ENCODE measurements at places on chromosomes 11 and 22.

DNA sequence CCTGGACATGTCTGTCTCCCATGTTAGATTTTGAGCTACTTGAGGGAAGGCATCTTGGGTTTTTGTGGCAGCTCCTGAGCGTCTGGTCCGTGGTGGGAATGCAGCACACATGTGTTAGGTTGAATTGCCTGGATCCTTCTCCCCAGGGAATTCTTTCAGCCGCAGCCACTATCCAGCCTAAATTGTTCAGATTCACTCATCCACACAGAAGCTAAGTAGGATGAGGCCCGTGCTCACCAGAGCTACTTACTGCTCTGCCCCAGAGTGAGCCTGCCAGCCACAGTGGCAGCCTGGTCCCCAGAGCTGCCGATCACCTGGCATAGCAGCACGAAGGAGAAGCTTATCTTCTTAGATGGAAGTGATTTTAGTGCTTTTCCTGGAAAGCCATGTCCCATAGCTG is 34.4 kb upstream of the SORL1-AS1 start:
- DNase-seq = no peak

- DNase-seq = peak; percentile 15
These were observed 74.6 kb upstream of the SUSD2 start for GRCh38 chr22:24106385-24107381.

DNA sequence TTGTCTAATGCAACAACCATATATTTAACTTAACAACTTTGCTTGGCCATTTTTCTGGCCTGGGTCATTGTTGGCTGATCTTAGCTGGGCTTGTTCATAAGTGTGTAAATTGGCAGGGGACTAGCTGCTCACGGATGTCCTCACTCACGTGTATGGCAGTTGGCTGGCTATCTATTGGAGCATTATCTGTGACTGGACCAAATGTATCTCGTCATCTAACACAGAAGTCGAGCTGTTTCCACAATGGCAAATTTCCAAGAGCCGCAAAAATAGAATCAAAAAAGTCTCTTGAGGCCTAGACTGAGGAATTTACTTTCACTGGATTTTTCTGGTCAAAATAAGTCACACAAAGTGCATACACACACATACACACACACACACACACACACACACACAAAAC is 893.3 kb downstream of the FAM181B start:
- no peak for DNase-seq

DNA sequence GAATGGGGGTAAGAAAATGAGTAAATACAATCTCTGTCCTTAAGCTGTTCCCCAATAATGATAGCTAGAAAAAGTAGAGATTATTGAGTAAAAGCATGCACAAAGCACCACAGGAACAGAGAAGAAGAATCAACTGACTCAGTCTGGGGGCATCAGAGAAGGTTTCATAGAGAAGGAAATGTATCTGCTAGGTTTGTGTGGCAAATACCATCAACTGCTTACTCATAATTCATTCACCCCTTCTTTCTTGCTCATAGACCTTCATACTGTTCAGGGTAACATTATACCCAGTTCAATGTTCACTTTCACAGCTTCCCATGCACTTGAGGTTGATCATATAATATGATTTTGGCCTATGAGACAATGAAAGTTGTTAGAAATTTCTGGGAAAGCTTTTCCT is 85.2 kb upstream of the SCUBE2 start:
- no peak for DNase-seq

GRCh38 chr11:87726506-87726905 is 448.7 kb downstream of the RAB38 start:
- no peak for DNase-seq

- no peak for DNase-seq
These were observed 9.6 kb upstream of the KCNQ1OT1 start for GRCh38 chr11:2709429-2709828.

DNA sequence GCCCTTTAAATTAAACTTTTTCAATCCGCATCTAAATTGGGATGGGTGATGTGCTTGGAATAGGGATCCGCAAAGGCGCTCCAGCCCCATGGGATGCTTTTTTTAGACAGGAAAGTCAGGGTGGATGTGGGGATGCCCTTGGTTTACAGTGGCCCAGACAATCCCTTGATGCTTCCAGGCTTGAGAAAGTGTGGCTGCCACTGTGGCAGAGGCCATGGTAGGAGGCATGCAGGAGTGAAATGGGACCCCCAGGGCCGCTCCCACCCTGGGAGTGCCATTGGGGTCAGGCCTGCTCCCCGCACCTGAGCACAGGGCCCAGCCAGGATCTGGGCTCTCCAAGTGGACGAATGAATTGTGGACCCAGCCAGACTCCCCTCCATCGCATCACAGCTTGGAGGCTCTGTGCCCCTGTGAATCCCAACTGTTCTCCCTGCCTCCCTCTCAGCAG is 75.8 kb downstream of the COMMD9 start:
- DNase-seq = no peak

- no peak for DNase-seq
These were observed 39.6 kb downstream of the DIXDC1 start for GRCh38 chr11:111976767-111977145.

GRCh38 chr11:48032721-48033120 is 52.4 kb downstream of the PTPRJ start:
- no peak for DNase-seq

GRCh38 chr11:108819957-108820356 is 155.1 kb downstream of the DDX10 start:
- no peak for DNase-seq

- no peak for DNase-seq
These were observed 3.4 kb downstream of the TSKU start for GRCh38 chr11:76786441-76787014.

- DNase-seq = no peak
These were observed 2.0 kb upstream of the ESRRA start for GRCh38 chr11:64303109-64304031.

DNA sequence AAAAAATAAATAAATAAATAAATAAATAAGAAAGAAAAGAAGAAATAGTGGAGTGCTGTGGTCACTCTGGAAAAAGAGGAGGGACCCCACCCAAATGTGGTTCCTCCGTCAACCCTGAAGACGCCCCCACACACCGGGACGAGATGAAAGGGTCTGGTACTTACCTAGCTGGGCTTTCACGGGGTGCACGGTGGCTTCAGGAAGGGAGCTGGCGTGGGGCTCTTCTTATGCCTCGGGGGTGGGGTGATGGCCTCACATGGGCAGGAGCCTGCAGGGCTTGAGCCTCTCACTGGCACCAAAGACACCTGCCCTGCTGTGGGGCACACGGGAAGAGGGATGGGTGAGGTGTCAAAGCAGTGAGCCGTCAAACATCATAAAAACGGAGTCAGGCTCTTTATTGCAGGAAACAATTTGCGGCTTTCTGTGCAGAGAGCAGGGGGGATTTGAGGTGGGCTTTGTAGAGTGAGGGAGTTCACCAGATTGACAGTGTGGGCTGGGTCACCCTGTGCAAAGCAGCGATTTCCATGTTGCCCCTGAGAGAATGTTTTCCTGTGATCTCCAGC is 28.0 kb upstream of the KRTAP5-6 start:
- no peak for DNase-seq

GRCh38 chr11:46234311-46234710 is 43.2 kb upstream of the CREB3L1 start:
- DNase-seq = no peak

- DNase-seq = no peak
These were observed 2.0 kb upstream of the KRTAP5-10 start for GRCh38 chr11:71563406-71563805.
